Activated CD4-positive, alpha-beta T cell treated with anti-CD3 and anti-CD28 coated beads, Interleukin-2, amount 10 ng/mL, durations not matched to agents 24 days and 14 days (primary cell): ENCODE measurements at places on chromosomes 5 and 9.
A peak's percentile ranks its signal among the peaks of the same experiment; 100 is the strongest.

DNA sequence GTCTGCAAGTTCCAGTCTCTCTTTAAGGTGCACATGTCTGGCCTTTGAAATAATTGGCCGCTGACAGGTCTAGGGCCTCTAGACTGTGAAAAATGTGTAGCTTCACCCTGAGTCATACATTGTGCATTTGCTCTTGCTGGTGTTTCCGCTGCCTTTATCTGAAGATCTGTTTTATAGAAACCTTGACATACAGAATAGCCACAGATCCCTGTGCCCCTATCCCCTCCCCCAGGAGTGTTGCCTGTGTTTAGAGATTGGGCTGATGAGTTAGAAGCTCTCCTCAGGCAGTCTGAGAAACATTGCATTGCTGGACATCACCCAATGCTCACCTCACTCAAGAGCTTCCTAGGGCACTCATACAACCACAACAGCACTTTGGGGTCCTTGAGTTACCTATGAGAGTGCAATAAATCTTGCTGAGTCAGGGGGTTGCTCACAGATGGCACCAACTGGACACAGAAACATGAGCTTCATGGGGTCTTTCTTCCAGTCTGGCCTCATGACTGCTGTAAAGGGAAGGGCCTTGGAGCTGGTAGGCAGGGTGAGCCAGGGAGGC lies 3.8 kb upstream of the ZNF782 start:
- DNase-seq = no peak

- DNase-seq = no peak
Measured at GRCh38 chr5:60207040-60207439, 313.5 kb upstream of the PDE4D start.

DNA sequence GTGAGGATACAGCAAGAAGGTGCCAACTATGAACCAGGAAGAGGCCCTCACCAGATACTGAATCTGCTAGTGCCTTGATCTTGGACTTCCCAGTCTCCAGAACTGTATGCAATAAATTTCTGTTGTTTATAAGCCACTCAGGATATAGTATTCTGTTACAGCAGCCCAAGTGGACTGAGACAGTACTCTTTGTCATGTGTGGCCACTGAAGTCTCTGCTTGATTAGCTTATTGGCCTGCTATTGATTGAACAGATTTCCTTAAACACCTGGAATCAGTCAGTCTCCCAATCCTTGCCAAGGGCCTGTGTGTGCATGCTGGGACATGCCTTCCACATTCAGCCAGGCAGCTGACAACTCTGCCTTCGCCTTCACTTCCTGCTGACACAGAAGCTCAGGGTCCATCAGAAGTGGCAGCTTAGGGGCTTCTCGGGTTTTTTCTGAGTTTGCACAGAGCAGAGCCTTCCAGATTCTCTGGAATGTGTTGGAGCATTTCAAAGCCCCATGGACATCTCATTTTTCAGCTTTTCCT lies 13.7 kb upstream of the ROR2 start:
- no peak for DNase-seq

GRCh38 chr9:37936965-37937364 lies 33.0 kb upstream of the SLC25A51 start:
- no peak for DNase-seq

DNA sequence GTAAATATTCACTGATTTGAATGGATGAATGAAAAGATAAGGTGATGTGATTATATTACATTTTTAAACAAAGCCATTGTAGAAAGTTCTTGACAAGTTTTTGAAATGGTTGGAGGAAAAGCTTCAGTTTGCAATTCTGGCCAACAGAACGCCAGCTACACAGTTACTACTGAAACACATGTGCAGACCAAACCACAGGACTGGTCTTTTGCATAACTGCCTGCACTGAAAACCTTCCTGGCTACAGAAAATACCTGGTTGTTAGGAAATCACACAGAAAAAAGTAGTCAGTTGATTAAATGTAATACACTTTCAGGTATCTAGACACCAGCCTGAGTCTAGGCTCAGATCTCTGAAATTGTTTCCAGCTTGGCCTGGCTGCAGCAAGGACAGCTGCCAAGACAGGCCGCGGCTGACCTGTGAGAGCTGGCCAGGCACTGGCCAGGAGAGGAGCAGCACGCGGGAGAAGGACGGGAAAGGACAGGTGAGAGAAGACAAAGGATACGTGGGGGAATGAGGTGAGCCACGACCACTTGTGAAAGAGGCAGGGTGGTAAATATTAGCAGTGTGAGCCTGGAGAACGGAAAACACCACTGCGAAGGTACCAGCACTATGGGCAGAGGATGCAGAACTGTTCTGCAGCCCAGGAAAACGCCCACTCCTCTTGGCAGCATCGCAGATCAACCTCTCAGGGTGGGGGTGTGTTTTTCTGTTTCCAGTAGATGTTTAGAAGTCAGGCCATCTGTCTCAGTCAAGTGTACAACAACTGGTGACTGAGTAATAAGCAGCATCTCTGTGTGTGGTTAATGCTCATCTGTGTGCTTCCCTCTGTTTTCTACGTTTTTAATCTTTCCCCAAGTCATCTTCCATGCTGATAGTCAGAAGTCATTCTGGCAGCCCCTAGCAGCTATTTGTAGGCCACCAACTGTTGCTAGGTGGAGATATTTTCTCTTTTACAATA lies 137.4 kb downstream of the SCAMP1 start:
- no peak for DNase-seq

DNA sequence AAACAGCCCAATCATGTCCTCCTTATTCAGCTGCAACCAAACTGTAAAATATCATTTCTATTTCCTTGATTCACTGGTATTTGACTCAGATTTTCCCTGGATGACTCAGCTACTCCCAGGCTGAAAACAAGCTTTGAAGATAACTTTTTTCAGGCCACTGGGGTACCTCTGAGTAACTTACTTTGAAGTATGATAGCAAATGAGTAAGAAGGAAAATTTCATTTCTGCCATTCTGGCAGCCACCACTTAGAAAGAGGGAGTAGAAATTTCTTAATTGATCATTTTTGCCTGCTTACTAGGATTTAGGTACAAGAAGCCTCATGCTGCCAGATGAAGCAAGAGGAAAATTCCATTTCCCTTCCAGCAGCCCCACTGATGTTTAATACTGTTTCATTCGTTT lies 247.4 kb downstream of the PRELID2 start:
- no peak for DNase-seq

DNA sequence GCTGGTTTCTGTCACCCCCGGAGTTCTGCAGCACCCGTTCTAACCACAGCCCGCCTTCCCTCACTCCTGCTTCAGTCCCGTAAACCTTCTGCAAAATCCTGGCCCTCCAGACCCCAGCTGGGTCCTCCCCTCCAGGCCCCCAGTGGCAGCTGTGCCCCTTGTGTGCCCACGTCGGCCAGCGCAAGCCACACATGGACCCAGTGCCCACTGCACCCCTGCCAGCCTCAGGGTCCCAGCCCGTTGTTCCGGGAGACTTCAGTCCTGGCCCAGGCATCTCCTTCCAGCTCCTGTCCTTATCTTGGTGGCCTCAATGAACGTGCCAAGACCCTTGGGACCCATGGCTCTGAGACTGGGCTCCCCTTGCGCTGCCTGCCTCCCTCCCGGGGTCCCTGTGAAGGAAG lies 43.2 kb downstream of the EXD3 start:
- DNase-seq = no peak

DNA sequence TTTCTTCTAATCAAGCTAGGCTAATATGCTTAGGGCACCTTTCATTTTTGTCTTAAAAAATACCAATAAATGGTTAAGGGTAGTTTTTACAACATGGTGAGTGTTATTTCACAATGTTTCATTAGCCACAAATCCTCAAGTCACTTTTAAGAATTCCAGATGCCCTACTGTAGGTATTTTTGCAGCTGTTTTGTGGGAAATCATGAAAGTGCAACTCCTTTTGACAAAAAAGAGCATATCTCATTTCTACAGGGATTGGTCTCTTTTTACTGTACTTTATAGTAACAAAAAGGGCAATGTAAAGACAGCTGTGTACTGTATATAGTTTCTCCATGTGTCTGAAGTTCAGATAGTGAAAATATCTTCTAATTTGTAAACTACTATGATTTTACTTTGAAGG lies 28.3 kb upstream of the GAS1 start:
- no peak for DNase-seq

DNA sequence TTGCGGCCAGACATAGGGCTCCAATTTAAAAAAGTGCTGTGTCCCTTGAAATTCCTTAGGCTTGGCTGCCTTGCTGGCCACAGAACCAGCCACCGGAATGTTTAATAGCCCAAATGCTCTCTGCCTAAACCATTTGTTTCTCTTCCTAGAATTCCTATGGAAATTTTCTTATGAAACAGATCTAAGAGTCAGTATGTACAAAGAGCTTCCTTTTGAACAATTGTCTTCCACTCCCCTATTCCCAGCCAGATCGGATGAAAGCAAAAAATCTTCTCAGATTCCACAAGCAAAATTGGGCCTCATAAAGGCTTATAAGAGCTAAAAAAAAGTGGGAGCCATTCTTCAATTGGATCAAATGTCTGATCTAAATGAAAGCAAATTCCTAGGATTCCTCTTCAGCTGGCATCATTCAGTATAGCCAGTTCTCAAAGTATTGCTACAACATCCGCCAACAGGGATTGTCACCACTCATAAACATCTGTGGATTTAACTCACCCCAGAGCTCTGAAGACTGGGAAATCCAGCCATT lies 104.3 kb downstream of the CEMIP2 start:
- no peak for DNase-seq

GRCh38 chr5:83035373-83036100 lies 41.7 kb downstream of the TMEM167A start:
- DNase-seq = no peak

DNA sequence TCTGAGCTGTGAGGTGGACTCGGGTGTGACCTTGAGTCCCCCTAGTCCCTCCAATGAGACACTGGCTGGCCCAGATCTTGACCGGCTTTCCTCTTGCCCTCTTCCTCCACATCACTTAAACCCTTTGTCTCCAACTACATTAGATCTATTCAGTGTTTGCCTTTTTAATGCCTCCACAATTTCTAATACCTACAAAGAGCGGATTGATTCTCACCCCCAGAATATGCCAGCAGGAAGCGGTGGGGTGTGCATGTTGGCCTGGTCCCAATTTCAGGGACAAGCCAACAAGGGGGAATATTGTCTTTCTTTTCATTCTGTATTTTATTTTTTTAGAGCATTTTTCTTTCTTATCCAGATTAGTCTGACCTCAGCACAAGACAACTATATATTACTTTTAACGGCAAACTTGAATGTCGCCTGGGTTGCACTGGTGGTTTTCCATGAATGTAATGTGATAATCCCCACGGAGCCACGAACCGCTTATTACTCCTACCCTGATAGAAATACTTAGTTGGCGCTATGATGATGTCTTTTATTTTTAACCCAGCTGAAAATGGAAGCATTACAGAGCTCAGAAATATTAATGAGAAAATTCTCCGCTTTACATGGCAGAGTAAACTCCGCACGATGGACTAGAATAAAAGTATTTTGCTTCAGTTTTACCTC lies 68.5 kb upstream of the MYO10 start:
- DNase-seq = no peak

GRCh38 chr5:98923966-98924365 lies 4.8 kb downstream of the CHD1 start:
- DNase-seq = peak; percentile 57

- no peak for DNase-seq
Measured at GRCh38 chr9:93599571-93600403, 23.4 kb downstream of the PHF2 start.

GRCh38 chr9:132597073-132597775 lies 14.8 kb downstream of the BARHL1 start:
- DNase-seq = no peak

GRCh38 chr9:124800306-124801259 lies 23.6 kb downstream of the OLFML2A start:
- no peak for DNase-seq

DNA sequence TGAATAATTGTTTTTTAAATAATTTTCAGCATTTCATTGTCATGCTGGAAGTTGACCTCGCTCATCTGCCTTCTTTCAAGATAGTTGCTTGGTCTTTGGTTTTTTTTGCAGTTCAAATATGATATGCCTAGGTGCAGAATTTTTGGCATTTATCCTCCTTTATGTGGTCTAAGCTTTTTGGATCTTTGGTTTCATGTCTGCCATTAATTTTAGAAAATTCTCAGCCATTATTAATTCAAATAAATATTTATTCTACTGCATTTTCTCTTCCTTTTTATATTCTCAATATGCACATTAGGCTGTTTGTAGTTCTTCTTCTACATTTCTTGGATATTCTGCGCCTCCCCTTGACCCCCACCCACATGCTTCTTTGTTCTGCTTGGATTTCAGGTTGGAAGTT lies 63.6 kb downstream of the PHF2 start:
- no peak for DNase-seq

- no peak for DNase-seq
Measured at GRCh38 chr9:128635266-128636023, 21.2 kb downstream of the DYNC2I2 start.

- DNase-seq = no peak
Measured at GRCh38 chr5:132470596-132470995, 20.0 kb downstream of the IRF1 start.

DNA sequence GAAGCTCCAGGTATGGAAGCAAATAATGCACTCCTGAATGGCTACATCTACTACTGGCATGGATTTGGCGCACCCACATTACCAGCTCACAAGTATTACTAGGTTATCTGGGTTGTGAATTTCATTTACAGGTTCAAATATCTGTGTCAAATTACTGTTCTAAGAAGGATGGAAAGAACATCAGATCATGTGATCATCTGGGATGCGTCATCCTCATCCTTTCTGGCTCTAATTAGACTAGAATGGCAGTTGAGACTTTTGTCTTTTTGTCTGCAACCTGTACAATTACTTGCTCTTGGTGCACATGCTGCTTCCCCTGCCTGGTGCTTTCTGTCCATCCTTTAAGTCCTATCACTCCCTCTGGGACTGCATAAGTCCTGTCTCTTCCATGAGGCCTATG lies 64.1 kb downstream of the PJA2 start:
- DNase-seq = no peak

DNA sequence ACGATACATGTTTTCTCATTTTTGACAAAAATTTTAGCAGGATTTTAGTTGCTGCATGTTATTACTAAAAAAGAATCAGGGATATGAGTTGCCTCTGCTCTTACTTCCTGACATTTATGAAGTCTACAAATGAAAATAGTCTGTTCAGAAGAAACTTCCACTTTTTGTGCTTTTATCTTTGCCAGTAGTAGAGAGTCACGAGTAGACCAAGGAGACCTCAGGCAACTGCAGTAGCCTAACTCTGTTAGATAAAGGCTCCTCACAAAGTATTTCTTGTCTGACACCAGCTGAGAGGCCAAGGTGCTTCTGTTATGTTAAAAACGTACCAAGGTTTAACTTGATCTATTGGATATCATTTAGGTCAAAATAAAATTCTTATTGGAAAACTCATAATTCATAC lies 333.9 kb downstream of the NR2F1-AS1 start:
- DNase-seq = no peak

DNA sequence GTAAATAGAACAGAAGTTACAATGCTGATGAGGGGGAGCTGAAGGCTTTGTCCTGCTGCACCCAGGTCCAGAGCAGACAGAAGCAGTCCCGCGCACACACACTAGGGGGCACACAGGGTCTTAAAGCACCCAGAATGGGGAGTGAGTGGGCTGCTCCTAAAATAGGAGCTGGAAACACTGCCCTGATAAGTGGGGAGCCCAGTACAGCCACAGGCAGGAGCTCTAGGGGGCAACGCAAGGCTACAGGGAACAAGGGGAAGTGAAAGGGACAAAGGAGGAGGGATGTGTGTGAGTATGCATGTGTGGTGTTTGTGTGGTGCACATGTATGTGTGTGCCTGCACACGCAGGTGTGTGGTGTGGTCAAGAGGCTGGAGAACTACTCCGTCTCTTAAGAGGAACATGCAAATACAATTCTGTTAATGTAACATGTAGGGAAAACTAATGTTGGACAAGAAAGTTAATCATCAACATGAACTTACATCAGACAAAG lies 191.5 kb downstream of the ROR2 start:
- DNase-seq = peak; percentile 82
